ENCODE measurements at places on chromosomes 2 and 18. TPM values are rescaled to one million over a fixed set of nuclear protein-coding genes. Genes with fewer than 3 reads are reported as not detected.

DNA sequence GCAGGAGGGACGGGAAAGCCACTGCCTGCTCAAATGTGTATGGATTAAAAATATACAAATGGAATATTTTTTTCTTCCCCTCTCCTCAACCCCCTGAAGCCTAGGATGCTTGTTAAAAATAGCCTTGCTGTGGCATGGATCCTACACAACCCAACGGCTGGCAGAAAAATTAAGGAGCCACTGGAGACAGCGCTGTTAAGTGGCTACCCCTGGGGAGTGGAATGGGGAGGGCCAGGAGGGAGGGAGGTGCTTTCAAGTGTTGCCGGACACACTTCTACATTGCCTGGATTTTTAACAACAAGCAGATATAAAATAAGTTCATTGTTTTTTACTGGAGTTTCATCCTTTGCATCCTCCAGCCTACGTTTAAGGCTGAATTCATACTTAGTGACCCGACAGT lies 66.6 kb downstream of the ZBTB7C start:
- H3K36me3 ChIP-seq: no peaks in the 10 kb centered on the region
- no peaks in the 10 kb centered on the region for H3K4me1 ChIP-seq
- H3K27ac ChIP-seq: no peak overlapping the region
- no peak for DNase-seq
- H3K27me3 ChIP-seq: no peaks in the 10 kb centered on the region

PRKAG3 gene
- total RNA-seq: not detected

GRCh38 chr2:162115076-162115475 lies 37.0 kb downstream of the GCG start:
- no peak overlapping the region for H3K4me3 ChIP-seq
- DNase-seq: no peak
- H3K4me1 ChIP-seq: no peaks in the 10 kb centered on the region
- H3K27ac ChIP-seq: no peak overlapping the region
- H3K36me3 ChIP-seq: no peaks in the 10 kb centered on the region

GRCh38 chr2:16661936-16662839 lies 3.4 kb downstream of the CYRIA start:
- DNase-seq: no peak
- H3K4me1 ChIP-seq: no peaks in the 10 kb centered on the region

DNA sequence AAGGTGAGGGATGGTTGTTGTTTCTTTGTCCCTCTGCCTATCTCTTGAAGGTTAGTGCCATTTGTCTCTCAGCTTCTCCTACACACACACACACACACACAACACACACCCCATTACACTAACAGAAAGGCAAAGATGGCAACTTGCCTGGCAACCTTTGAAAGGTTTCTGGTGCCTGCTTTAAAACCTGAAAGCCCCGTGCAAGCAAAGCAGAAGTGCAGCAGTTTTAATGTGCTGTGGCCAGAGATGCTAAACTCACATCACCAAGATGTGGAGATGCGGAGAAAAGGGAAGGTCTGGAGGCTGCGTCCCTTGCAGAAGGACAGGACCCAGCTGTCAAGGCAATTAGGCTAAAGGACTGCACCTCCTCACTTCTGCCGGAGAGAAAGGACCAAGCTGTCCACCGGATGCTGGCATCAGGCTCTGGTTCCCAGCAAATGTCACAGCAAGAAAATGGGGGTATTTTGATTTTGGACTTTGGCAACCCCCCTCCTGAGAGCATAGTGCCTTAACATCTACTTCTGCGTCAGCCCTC lies 196.4 kb downstream of the ARL4C start:
- no peak for DNase-seq
- H3K4me3 ChIP-seq: no peak overlapping the region
- H3K27me3 ChIP-seq: no peaks in the 10 kb centered on the region
- no peak overlapping the region for H3K27ac ChIP-seq

DNA sequence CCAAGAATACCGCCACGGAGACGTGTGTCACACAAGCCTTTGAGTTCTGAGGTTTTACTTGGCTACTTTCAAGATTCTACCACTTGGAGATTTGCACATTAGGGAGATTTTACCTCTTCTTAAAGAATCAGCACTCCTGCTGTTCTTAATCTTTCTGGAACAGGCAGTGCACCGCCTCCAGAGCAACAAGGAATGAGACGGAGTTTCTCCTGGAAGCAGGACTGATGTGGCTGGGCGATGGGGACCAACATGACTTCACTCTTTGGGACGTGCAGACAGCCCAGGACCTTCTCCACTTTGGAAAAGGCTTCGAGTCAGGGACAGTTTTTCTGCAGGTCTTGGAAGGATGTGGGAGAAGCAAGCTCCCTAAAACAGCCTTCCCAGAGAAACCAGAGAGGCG lies 255.2 kb downstream of the HDAC4 start:
- no peaks in the 10 kb centered on the region for H3K4me1 ChIP-seq
- peaks cover 6% of the 10 kb centered on the region for H3K36me3 ChIP-seq
- DNase-seq: no peak

PKP4 gene
- 29.7 TPM for total RNA-seq

DNA sequence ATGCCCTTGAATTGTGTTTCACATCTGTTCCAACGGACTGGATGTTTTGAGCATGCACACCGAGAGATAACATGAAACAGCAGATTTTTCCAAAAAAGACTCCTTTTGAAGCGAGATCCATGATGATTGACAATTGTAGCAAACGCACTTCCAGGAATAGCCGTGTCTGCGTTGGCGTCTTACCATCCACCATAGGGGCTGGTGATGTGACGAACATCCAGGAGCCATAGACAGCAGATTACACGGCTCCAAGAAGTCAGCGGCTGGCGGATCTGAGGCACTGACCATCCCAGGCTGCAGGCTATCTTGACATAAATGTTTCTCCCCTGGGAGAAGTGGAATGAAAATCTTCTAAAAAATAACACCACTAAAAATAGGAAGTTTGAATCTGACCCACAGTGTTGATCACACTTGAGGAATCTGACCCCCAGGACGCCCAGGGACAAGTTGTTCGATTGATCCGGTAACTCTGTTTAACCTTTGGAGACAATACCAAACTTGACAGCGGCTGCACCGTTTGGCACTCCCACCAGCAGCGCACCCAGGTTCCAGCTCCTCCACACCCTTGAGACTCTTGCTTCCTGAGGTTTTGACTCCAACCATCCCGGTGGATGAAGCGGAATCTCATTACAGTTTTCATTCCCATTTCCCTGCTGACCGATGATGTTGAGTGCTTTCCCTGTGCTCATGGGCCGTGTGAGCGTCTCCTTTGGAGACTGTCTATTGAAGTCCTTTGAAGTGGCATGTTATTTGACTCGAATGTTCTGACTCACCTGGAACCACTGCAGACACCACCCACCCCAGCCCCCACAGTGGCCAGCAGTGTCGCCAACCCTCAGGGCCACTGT lies 140.0 kb upstream of the GPC1 start:
- H3K4me1 ChIP-seq: no peaks in the 10 kb centered on the region
- H3K27ac ChIP-seq: no peak overlapping the region
- H3K27me3 ChIP-seq: no peaks in the 10 kb centered on the region
- no peaks in the 10 kb centered on the region for H3K36me3 ChIP-seq
- no peak overlapping the region for H3K4me3 ChIP-seq
- DNase-seq: no peak

APLF gene
- total RNA-seq: 1.4 TPM

DNA sequence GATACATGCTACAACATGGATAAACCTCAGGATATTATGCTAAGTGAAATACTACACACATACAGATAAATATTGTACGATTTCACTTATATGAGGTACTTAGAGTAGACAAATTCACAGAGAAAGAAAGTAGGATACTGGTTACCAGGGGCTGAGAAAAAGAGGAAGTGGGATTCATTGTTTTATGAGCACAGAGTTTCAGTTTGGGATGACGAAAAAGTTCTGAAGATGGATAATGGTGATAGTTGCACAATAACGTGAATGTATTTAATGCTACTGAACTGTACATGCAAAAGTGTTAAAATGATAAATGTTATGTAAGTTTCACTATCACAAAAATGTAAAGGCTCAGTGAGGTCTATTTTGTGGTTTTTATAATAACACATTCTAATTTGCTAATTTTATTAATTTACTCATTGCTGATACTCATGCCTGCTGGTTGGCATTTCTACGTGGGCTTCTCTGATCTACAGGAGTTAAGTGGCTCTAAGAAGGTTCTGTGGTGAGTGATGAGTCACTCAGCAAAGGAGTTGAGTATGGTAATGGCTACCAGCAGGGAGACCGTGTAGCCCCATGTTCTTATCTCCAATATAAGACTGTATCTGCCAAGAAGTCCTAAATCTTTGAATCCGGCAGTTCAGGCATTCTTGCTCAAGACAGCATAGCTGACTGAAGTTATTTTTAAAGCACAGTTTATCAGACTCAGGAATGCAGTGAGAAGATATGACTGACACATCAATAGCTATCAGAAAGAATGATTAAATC lies 41.1 kb downstream of the UPP2 start:
- DNase-seq: no peak
- H3K36me3 ChIP-seq: no peaks in the 10 kb centered on the region
- no peak overlapping the region for H3K27ac ChIP-seq
- H3K27me3 ChIP-seq: no peaks in the 10 kb centered on the region
